ENCODE measurements at places on chromosomes 6 and 20.

- no peak for DNase-seq
These were observed 84.7 kb upstream of the RNF24 start for GRCh38 chr20:4099905-4100675.

DNA sequence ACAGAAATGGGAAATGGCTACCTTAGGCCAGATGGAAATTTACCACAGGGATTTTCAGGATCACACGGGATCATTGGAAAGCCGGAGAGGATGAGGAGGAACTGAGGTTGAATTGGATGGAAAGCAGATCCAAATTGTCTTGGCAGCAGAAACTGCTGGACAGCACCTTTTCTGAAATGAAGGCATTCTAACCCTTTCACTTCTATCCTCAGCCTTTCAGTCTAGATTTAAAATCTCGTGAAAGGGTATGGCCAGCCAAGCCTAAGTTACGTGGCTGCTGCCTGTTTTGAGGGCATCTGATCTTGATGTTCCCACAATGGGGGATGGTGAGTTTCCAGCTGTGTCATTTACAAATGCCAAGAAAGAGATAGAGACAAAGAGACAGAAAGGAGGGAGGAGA, 358.2 kb downstream of the KIF16B start:
- DNase-seq: no peak

- no peak for DNase-seq
These were observed 27.4 kb downstream of the SLC22A16 start for GRCh38 chr6:110448846-110449540.

DNA sequence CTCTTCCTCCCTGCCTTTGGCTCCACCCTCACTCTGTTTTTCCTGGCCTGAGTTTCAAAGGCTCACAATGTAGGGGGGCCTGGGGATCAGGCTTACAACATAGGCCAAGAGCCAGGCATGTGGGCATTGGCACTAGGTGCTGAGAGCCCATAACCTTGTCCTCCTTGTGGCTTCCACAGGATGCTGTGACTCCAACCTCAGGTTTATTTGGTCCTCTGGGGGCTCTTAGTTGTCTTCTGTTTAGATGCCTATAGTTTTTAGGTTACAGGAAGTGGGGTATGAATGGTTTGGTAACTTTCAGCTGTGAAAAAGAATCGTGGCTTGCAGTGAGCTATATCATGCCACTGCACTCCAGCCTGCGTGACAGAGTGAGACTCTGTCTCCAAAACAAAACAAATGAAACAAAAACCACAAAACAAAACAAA, 25.6 kb downstream of the MMP24 start:
- DNase-seq: no peak

GRCh38 chr6:30219244-30219643, 6.0 kb upstream of the TRIM26 start:
- DNase-seq: peak; percentile 34
